ENCODE measurements at places on chromosomes 3 and 15. TPM values are rescaled to one million over a fixed set of nuclear protein-coding genes. Genes with fewer than 3 reads are reported as not detected.

The GPR27 gene
- not detected for total RNA-seq

The SPATA16 gene
- not detected for total RNA-seq

The SCG5 gene
- total RNA-seq, result not detected

The ZNF80 gene
- not detected for total RNA-seq

The ZNF619 gene
- 5.5 TPM for total RNA-seq

The FBXL2 gene
- total RNA-seq, result 18.9 TPM

The TJP1 gene
- total RNA-seq, result 124 TPM

The TM6SF1 gene
- total RNA-seq, result not detected

The RBPMS2 gene
- total RNA-seq, result not detected

The FAH gene
- total RNA-seq, result 21.6 TPM
